ENCODE measurements at places on chromosomes 3 and 15. TPM values are rescaled to one million over a fixed set of nuclear protein-coding genes. Genes with fewer than 3 reads are reported as not detected.

Gene OIP5
- total RNA-seq: 0.56 TPM

Gene CSPG5
- 0.26 TPM for total RNA-seq

Gene MESP2
- 0.66 TPM for total RNA-seq

Gene FETUB
- total RNA-seq: not detected

Gene RBPMS2
- 0.07 TPM for total RNA-seq

Gene ACOX2
- total RNA-seq: 22.9 TPM

Gene MAP2K5
- total RNA-seq: 11.2 TPM

Gene TCF12
- total RNA-seq: 67.7 TPM

Gene GUCA1C
- not detected for total RNA-seq

Gene EXD1
- total RNA-seq: not detected

Gene DGKG
- total RNA-seq: 1.2 TPM

Gene AP3B2
- 0.39 TPM for total RNA-seq

Gene ARGFX
- not detected for total RNA-seq

Gene ACTC1
- total RNA-seq: 0.23 TPM

Gene CCR1
- not detected for total RNA-seq

Gene LSAMP
- 1.0 TPM for total RNA-seq

Gene SLC9A9
- 6.6 TPM for total RNA-seq

Gene THRB
- 0.83 TPM for total RNA-seq

Gene CLDN11
- 50.9 TPM for total RNA-seq

Gene KLHL6
- total RNA-seq: under 0.01 TPM

Gene CCDC54
- total RNA-seq: not detected

Gene NAALADL2
- total RNA-seq: 13.9 TPM

Gene RETNLB
- not detected for total RNA-seq

Gene VGLL4
- 74.2 TPM for total RNA-seq

Gene ZNF619
- total RNA-seq: 7.0 TPM

Gene GPR87
- not detected for total RNA-seq

Gene SPATA12
- total RNA-seq: not detected

Gene SEMA3F
- 31.0 TPM for total RNA-seq

Gene KBTBD13
- total RNA-seq: not detected

Gene ZNF662
- 2.3 TPM for total RNA-seq

Gene NBEAL2
- total RNA-seq: 8.0 TPM

Gene UROC1
- total RNA-seq: not detected

Gene MFAP1
- total RNA-seq: 18.5 TPM

Gene DUOX2
- total RNA-seq: not detected

Gene CLDN18
- total RNA-seq: not detected

Gene RGMA
- total RNA-seq: 1.3 TPM

Gene LMAN1L
- not detected for total RNA-seq

Gene MYRIP
- total RNA-seq: 0.85 TPM

Gene CCDC9B
- total RNA-seq: 91.9 TPM

Gene BFSP2
- total RNA-seq: not detected

Gene IL12A
- 3.7 TPM for total RNA-seq

Gene IDH2
- total RNA-seq: 61.6 TPM

Gene CLCN2
- total RNA-seq: 3.3 TPM

Gene B3GNT5
- 3.7 TPM for total RNA-seq

Gene MST1R
- 1.4 TPM for total RNA-seq

Data from smooth muscle cell of the pulmonary artery (primary cell).